ENCODE measurements at places on chromosomes 1 and 21. TPM values are rescaled to one million over a fixed set of nuclear protein-coding genes. Genes with fewer than 3 reads are reported as not detected.

The RGS4 gene
- total RNA-seq, result 0.92 TPM

The SELENBP1 gene
- total RNA-seq, result 129 TPM

The VSIG8 gene
- not detected for total RNA-seq

The HNRNPR gene
- total RNA-seq, result 59.3 TPM

The SLAMF1 gene
- 0.24 TPM for total RNA-seq

The IL20 gene
- total RNA-seq, result not detected

The HES3 gene
- not detected for total RNA-seq

The ZBTB8B gene
- total RNA-seq, result not detected

The FTCD gene
- 1.2 TPM for total RNA-seq

GRCh38 chr1:221437926-221438325, 304.0 kb downstream of the DUSP10 start:
- no peak for DNase-seq

DNA sequence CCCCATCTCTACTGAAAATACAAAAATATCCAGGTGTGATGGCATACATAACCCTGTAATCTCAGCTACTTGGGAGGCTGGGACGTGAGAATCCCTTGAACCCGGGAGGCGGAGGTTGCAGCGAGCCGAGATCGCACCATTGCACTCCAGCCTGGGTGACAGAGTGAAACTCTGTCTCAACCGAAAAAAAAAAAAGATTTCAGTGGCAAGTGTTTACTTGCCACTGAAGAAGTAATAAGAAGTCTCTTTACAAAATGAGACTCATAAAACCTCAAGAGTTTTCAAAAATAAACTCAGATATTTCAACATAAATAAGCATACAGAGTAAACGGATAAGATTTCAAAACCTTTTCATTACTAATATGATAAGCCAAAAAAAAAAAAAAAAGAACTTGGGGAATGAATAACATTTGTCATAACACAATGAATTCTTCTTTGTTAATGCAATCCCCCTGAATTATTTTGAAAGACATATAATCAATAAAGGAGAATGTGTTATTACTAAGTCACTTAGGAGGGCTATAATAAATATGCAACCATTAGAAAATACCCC, 34.2 kb upstream of the EXO1 start:
- no peak for DNase-seq

GRCh38 chr1:222038971-222039370, 297.1 kb upstream of the DUSP10 start:
- no peak for DNase-seq

DNA sequence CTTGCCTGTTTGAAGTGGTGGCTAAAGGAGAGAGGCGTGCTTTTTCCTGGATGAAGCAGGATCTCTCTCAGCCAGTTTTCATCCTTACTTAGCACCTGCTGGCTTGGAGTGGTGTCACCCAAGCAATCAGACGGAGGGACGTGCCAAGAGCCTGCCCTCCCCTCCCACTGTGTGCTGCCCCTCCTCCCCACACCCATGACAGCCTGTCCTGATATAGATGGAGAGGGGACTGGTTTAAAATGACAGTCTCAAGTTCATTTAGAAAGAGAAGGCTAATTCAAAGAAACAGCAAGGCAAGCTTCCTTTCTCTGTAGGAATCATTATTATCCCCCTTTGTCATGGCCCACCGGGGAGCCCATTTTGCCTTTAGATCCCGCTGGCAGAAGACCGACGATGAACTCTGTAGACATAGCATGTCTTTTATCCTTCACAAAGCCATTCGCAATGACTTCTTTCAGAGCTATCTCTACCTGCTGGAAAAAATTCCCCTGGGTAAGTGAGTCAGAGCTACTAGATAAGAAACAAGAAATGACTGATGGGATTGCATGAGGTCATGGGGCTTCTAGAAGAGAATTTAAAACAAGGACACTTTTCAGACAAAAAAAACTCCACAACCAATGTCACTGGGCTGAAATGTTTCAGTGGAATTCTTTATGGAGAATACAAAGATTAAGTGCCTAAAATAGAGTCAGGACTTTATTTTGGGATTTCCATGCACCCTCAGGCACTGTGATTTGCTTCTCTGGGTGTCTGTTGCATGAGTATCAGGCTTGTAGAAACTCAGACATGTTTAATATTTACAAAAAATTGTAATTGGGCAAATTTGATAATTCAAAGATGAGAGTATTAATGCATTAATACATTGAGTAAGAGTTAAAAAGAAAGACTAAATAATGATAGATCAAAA, at the start of gene NTMT2:
Gene NTMT2 (plus strand): TSS at position 190 of the 907 bp plus-strand sequence. CDS start 149 bp downstream, at position 339.
- peak; percentile 63 for DNase-seq

- DNase-seq, result no peak
Observed at GRCh38 chr1:199918196-199918769, 109.2 kb upstream of the NR5A2 start.

DNA sequence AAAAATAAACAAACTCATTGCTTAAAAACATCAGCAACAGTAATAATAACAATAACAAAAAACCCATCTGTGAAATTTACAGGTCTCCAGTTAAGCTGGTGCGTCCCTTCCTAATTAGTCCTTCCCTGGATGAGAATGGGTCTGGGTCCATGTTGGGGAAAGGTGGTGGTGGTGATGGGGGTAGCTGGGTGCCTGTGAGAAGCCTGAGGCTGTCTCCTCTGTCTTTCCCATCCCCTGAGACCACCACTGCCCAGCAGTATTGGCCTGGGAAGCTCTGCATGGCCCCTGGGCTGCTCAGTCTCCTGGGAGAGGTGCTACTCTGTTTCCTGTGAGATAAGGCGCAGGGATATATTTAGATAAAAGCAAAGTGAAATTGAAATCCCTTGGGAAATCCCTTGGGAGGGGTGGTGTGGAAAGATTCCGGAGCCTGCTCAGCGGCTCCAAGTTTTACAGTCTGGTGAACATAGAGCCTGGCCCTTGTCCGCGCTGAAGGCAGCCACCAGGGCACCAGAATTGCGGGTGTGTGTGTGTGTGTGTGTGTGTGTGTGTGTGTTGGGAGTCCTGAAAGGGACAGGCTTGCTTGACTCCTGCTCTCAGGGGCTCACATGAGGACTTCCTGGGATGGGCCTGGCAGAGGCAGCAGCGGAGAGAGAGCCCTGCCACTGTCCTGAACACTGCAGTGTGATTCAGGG, 150.2 kb downstream of the FOXD2 start:
- no peak for DNase-seq

- DNase-seq, result no peak
Observed at GRCh38 chr1:209162651-209163050, 420.9 kb upstream of the CAMK1G start.

DNA sequence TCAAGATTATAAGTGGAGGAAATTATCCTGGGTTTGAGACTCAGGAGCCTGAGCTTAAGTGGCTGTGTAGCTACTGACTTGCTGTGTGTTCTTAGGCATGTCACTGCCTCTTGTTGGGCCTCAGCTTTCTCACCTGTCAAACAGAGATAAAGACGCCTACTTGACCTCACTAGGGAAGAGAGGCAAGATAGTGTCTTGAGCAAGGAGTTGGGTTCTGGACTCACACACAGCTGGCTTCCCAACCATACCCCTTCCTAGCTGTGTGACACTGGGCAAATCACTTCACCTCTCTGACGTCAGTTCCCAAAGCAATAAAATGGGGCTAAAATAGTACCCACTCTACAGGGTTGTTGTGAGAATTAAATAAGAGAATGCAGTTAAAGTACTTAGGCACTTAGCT, 11.6 kb upstream of the EPB41 start:
- DNase-seq, result no peak

GRCh38 chr1:117600325-117600943, 5.4 kb upstream of the TENT5C start:
- DNase-seq, result no peak

DNA sequence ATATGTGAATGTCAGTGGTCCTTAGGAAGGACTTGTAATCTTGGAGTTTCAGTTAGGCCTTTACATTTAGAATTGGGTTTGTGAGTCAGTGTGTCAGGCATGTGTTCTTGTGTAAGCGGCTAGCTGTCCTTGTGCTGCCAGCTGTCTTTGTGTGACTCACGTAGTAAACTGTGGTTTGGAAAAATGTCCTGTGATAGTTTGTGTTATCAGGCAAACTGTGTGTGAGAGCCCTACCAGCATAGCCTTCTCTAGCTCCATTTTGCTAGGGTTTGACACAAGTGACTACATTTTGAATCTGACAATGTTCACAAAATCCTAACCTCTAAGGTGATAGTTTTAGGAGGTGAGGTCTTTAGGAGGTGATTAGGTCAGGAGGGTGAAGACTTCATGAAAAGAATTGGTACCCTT, 6.9 kb upstream of the SLC35D1 start:
- DNase-seq, result no peak

DNA sequence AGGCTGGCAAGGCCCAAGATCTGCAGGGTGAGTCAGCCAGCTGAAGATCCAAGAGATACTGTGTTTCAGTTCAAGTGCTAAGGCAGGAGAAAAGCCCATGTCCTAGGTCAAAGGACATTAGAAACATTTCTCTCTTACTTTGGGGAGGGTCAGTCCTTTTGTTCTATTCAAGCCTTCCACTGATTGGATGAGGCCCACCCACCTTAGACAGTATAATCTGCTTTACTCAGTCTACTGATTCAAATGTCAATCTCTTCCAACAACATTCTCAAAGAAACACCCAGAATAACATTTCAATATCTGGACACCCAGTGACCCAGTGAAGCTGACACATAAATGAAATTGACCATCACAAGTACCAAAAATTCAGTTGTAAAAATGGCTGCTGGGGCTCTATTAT, 367.8 kb upstream of the ZP4 start:
- no peak for DNase-seq

- no peak for DNase-seq
Observed at GRCh38 chr1:20237646-20238045, 51.3 kb upstream of the PLA2G2C start.

GRCh38 chr21:36004441-36004840, 55.9 kb downstream of the SETD4 start:
- no peak for DNase-seq

DNA sequence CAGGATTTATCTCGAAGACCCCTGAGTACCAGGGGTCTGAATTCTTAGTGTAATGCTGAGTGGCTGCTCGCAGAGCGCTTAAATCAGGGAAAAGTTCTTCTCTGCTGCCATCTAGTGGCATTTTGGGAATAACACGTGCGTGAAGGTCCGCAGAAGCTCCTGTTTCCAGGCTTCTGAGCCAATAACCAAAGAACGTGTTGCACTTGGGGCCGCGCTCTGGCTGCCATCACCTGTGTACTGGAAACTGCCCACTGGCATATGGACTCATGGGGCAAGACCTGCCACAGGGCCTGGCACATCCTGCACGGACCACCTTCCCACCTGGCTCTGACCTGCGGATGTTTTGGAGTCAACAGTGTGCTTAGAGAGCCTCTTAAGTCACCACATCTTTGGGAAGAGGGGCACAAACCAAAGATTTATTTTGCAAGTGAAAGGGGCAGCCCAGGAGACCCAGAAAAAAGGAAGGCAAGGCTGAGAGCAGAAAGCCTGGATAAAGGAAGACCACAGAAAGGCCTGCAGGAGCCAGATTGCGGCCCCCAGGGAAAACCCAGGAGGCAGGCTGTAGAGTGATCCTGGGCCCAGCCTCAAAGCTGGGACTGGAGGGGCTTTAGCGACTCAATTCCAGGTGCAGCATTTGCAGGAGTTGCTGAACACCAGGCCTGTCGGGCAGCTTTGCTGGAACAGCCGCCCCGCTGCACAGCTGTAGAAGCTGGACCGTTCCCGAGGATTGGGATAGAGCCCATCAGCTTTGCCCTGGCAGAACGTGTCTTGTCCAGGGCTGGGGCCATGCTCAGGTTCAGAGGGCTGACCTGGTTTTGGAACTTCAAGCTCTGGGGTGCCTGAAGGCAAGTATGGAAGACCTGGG, 13.0 kb downstream of the CHIT1 start:
- no peak for DNase-seq

GRCh38 chr1:220326578-220326977, 54.3 kb upstream of the RAB3GAP2 start:
- no peak for DNase-seq

- no peak for DNase-seq
Observed at GRCh38 chr1:194723067-194723466, 1536.7 kb upstream of the B3GALT2 start.

- DNase-seq, result peak; percentile 76
Observed at GRCh38 chr1:198656500-198656932, 17.7 kb downstream of the PTPRC start.

DNA sequence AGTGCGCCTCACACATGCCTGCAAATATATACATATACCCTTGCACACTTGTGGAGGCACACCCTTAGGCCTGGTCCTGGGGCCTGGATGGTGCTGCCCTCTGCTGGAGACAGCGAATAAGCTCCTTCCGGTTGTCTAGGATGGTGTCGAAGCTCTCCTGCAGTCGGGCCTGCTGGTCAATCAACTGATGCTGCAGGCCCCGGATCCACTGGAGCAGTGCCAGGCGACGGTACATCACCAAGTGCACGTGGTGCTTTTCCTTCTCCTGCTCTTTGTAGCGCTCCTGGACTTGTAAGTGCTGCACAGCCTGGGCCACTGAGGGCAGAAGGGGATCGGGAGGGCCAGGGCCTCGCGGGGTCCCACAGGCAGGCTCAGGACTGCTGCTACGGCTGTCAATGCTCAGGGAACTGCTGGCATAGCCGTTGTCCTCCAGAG, 3.1 kb downstream of the C1orf216 start:
- DNase-seq, result peak; percentile 85

DNA sequence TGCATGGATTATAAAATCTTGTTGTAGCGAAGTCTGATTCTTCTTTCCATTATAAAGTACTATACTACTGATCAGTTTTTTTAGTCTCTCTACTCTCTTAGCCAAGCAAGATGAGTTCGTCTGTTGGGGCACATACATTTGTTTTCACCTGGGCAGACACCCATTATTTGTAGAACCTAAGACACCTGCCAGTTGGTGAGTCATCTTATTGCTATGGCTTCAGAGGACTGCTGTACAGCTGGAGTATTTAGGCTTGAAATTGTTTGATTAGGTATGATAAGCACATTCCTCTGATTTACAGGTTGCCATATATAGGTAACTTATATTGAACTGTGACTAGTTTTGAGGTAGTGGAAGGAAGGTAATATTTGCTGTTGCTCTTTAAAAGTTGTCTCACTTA, 17.2 kb downstream of the RBM15 start:
- DNase-seq, result no peak

GRCh38 chr1:160030657-160031364, 979 bp downstream of the PIGM start:
- no peak for DNase-seq

- no peak for DNase-seq
Observed at GRCh38 chr1:203555511-203556046, 61.6 kb downstream of the OPTC start.
